ENCODE measurements at places on chromosomes 5 and 9.
A peak's percentile ranks its signal among the peaks of the same experiment; 100 is the strongest.

DNA sequence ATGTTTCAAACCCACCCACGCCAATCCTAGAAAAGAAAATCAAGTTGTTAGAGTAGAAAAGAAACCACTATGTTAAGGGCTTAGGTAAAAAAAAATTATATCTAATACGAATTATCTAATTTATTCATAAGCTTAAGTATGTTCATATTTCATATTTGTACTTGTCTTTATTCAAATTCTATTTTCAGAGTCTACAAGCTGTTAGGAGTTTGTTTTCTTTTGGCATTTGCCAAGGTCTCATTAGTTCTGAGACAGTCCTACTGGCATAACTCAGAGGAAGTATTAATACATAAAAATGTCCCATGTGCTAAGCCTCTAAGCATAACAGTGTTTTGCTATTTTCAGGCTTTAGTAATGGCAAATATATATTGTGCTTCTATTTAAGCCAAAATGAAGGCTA lies 57.6 kb downstream of the STARD4 start:
- DNase-seq = no peak

- no peak for DNase-seq
These were observed 207.9 kb upstream of the CD180 start for GRCh38 chr5:67404256-67405100.

DNA sequence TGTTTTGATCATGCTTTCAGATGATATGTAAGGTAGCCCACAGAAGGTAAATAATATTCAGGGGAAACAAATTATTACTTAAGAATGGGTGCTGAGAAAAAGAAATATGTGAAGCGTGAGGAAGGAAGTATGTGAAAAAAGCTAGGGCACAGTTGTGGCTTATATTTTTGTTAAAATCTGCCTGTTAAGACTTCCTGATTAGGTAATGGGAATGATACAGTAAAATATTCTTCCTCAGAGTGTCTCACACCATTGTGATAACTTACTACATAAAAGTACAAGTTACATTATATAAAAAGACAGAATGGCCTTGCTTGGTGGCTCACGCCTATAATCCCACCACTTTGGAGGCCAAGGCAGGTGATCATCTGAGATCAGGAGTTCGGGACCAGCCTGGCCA lies 18.7 kb upstream of the PARP8 start:
- no peak for DNase-seq

DNA sequence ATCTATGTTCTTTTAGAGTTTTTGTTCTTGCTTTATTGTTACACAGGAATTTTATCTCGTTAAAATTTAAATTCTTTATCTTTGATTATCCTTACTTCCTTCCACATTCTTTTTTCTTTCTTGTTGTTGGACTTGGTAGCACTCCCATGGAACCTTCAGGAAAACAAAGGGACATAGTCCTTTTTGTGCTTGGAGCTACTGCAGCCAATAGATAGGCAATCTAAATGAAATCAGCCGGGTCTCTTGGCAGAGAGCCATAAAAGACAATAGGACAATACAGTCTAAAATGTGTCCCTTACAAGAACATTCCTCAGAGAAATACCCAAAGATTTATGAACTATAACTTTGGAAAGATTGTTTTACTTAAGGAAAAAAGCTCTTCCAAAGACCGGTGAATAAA lies 548.1 kb upstream of the C9orf72 start:
- no peak for DNase-seq

DNA sequence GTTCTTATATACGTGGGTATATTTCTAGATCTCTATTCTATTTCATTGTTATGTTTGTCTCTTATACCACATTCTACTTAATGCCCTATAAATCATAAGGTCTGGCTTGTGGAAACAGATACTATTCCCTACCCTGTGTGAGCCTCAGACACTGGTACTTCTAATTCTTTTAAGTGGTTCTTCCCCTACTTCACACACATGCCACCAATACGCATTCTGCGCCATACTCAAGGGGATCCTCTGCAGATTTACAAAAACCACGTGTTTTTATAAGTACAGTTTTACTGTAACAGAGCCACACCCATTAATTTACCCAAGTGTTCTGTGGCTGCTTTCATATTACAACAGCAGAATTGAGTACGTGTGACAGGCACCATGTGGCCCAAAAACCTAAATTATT lies 195.6 kb downstream of the SAXO1 start:
- no peak for DNase-seq

DNA sequence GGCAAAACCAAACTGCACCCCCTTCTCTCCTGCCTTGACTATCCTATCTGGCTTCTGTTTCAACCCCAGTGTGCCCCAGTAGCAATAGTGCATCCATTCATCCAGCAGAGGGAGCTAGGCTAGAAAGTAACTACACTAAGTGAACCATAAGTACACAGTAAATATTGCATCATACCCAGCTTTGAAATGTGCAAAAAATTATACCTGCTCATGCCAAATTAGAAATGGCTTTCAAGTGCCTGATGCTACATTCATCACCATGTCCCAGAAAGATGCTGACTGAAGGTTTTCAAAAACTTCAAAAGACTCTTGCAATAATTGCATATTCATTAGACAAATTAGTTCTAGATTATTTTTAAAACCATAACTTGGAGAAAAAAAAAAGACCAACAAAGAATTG lies 153.5 kb downstream of the PRELID2 start:
- peak; percentile 90 for DNase-seq

DNA sequence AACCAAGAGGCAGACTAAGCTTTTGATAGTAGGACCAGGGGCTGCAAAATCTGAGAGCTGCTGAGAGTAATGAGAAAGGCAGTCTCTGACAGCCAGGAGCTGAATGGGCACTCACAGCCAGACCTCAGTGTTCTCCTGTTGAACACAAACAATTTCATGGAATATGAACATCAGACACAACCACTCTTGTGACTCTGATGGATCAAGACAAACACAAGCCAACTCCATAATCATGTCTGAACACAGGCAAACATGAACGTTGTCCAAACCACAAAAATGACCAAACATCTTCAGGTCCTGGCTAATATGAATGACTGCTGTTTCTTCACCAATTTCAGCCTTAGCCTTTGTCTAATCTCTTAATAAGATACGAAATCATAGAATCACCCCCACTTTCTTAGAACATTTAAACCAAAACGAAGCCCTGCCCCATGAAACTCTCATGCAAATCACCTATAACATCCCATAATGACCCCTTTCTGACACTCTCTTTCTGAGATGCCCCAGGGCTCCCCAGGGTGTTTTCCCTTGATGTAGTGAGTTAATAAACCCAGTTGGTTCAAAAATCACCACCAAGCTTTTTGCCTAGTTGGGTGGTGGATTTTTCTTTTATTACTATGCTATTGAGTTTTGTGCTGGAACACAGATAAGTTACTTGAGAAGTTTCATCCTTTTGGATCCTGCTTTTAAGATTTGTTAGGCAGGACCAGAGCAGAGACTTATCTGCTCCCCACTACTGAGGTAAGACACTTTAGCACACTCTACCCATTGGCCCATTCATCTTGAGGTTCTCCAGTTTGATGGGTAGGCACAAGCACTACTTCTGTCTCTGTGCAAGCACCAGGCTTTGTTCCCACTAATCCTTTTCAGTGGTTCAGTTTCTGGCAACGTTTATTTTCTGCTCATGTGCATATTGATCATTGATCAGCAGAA lies 5.9 kb upstream of the ERAP2 start:
- peak; percentile 47 for DNase-seq

DNA sequence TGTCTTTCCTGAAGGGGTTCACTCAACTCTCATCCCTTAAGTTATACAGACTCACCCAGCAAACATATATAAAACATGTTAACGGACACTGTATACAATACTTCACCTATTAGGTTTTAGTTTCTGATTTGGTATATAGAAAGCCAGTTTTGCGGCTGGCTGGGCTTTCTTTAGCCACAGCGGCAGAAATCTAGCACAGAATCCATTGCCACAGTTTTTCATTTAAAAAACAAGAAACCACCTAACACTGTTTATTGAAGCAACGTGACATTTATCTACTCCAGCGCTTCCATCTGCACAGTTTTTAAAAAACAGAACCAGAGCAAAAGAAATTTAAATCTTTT lies 67.3 kb downstream of the SNX30 start:
- no peak for DNase-seq

DNA sequence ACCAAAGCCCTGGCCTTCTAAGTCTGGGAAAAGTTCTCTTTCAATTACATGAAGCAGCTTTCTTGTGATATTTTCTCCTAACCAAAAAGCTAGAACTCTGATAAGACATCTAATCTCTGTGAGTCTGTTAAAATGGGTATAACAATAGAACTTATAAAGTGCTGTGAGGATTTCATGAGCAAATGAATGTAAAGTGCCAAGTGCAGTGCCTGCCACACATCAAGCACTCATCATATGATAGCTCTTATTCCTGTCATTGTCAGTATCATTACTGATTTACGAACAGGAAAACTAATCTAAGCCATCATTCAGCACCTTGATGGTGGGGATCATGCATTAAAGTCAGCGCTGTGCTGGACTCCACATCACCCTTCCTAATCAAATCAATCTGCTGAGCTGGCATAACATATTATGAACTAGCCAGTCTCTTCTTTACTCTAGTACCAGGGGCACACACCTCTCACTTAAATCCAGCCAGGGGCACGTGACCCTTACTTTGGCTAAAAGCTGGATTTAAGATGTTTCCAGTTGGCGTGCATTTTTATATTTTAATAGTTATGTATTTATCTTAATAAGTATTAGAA lies 37.3 kb downstream of the YIPF5 start:
- DNase-seq = no peak

GRCh38 chr9:102631559-102631958 lies 363.6 kb upstream of the CYLC2 start:
- peak; percentile 14 for DNase-seq

DNA sequence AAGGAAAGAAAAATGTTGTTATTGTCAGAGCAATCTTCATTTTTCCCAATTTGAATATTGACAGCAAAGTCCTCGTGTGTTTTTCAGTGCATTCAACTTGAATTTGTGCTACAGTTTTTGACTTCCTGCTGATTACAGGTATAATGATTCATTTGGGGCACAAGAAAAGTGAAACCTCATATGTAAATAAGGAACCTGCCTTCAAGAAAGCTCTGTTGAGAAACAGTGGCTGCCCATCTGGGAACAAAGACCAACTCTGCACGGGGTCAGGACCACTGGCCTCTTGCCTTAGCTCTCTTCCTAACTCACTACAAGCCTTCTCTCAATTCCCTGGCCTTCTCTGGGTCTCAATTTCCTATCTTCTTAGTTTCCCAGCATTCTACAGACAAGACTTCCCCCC lies 21.0 kb downstream of the TIMD4 start:
- no peak for DNase-seq
